ENCODE measurements at places on chromosomes 2 and 18. TPM values are rescaled to one million over a fixed set of nuclear protein-coding genes. Genes with fewer than 3 reads are reported as not detected.

AGXT gene
- total RNA-seq = 1,805 TPM

ADAM23 gene
- 0.03 TPM for total RNA-seq

CNDP1 gene
- 66.3 TPM for total RNA-seq

CTDSP1 gene
- total RNA-seq = 105 TPM

NPAS2 gene
- 23.9 TPM for total RNA-seq

CFC1 gene
- not detected for total RNA-seq

DPP4 gene
- 15.2 TPM for total RNA-seq

RAB12 gene
- total RNA-seq = 16.8 TPM

EML4 gene
- total RNA-seq = 30.4 TPM

EFEMP1 gene
- total RNA-seq = 3.1 TPM

SOWAHC gene
- 21.3 TPM for total RNA-seq

SLC4A5 gene
- 1.2 TPM for total RNA-seq

CCBE1 gene
- 5.8 TPM for total RNA-seq

STPG4 gene
- total RNA-seq = not detected

HOXD12 gene
- total RNA-seq = not detected
